Breast epithelium (tissue), 4 donors: ENCODE measurements at places on chromosomes 6 and 20. TPM values are rescaled to one million over a fixed set of nuclear protein-coding genes. Genes with fewer than 3 reads are reported as not detected.

The PNPLA1 gene
- total RNA-seq = not detected

The TMC2 gene
- total RNA-seq = 0.96 TPM

The CST4 gene
- total RNA-seq = not detected

The GDAP1L1 gene
- total RNA-seq = not detected

- DNase-seq = no peak
These were observed 280.5 kb downstream of the RNF144B start for GRCh38 chr6:18667612-18668011.

The SRSF3 gene
- total RNA-seq = 425 TPM

DNA sequence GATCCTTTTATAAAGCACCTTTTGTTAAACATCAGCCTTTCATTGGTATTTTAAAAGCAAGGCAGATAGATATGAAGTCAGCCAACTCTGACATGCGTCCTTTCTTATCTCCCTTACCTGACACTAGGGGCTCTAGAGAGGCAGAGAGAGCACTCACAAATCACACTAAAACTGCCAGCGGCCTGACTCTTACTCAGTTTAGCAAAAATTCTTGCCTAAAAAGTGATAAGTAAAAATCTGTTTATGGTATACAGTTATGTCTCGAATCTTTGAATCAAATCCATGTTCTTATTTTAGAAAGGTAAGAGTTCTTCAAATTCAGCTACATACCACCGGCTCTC lies 10.4 kb upstream of the TDRD6 start:
- no peak for DNase-seq

The FERMT1 gene
- total RNA-seq = 0.98 TPM

DNA sequence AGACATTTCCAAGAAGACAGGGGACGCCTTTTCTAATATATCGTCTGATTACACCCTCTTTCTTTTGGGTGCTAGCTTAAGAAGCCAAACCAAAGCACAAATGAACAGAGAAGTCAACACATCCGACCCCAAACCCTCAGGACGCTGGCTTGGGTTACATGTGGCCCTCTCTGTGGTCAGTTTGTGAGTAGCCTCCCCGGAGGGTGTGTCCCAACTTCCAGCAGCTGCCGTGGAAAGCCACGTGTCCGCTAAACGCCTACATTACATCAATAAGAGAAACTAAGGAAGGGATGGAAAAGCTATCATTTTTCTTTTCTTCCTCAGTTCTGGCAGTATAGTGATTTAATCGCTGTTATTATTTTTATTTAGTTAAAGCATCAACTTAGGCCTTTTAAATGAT lies 487 bp upstream of the BMP6 start:
- no peak for DNase-seq

The RAB22A gene
- total RNA-seq = 22.2 TPM

- DNase-seq = no peak
These were observed 217.3 kb upstream of the RREB1 start for GRCh38 chr6:6890400-6890858.

DNA sequence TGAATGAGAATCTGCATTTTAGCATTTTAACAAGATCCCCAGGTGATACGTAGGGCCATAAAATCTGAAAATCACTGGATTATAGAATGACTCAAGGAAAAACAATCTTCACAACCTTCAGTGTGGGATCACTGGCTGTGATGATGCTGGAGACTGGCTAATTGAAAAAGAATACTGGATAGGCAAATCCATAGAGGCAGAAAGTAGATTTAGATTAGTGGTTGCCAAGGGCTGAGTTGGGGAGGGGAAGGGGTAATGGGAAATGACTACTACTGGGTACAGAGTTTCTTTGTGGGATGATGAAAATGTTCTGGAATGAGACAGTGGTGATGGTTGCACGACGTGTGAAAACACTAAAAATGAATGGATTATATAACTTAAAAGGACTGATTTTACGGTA lies 84.1 kb downstream of the CDK19 start:
- DNase-seq = no peak

The HCK gene
- total RNA-seq = 27.4 TPM

The ECT2L gene
- 0.15 TPM for total RNA-seq

DNA sequence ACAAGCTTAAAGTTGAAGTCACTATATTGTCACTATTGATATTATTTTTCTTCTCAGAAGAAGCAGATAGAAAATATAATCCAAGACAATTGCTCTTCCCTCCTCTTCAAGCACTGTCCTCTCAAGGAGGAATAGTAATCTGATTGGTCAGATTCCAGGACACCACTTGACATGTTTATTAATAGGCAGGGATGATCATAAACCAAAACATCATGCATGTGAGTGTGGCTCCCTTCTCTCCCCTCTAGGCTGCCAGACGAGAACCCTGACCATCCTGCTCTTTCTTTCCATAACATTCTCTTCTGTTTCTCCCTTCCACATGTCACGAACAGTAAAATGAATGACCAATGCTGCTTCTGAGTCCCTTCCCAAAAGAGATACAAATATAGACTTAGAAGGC lies 7.5 kb downstream of the ATG5 start:
- DNase-seq = no peak

DNA sequence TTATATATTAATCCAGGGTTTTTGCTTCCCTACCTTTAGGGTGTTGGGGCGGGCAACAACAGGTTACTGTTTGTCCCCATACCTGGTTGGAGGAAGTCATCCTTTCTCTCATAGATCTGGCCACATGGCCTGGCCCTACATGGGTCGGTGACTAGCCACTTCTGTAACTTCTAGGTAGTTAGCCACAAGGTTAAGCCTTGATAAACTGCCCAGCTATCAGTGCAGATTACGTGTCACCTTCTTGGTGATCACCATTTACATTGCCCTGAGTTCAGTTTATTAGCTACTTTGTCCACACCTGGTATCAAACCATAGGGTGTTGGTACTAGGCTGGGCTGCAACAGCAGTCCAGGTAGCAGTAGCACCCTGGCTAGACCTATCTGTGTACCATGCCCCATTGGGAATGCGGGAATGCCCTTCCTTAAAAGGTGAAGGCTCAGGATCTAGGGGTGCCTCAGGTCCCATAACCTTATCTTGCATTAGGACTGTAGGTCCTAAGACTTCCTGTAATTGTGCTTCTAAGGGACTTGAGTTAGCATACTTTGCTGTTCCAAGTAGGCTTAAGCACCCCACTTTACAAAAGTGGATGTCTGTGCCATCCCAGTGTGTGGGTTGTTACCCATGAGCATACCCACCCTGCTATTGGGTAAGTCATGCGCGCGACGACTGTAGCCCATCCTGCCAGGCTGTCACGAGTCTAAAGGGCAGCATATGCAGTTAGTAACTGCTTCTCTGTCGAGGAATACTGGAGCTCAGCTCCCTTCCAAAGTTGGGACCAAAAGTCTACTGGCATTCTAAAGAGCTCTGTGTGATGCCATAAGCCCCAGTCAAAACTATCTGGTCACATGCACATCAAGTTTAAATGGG lies 5.2 kb downstream of the ZKSCAN3 start:
- no peak for DNase-seq

DNA sequence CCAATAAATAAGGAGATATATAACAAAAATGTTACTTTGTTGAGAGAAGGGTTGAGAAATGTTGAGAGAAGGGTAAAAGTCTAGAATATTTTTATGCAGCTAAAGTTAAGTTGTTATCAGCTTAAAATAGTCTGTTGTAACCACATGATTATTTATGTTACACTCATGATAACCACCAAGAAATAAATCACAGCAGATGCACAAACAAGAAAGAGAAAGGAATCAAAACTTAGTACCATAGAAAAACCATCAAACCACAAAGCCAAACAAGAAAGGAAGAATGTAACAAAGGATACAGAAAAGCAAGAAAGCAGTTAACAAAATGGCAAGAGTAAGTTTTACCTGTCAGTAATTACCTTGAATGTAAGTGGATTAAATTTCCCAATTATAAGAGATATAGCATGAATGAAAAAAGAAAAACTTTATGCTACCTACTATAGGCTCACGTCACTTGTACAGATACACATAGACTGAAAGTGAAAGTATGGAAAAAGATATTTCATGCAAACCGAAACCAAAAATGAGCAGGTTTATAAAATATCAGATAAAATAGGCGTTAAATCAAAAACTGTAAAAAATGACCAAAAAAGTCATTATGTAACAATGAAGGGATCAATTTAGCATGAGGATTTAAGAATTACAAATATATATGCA lies 93.6 kb downstream of the STXBP5 start:
- no peak for DNase-seq

- DNase-seq = no peak
These were observed 235.3 kb upstream of the CEP162 start for GRCh38 chr6:84462698-84463097.

The KCNS1 gene
- not detected for total RNA-seq

The CCN5 gene
- 39.0 TPM for total RNA-seq

- no peak for DNase-seq
These were observed 183.5 kb upstream of the PCSK2 start for GRCh38 chr20:17043323-17043722.

DNA sequence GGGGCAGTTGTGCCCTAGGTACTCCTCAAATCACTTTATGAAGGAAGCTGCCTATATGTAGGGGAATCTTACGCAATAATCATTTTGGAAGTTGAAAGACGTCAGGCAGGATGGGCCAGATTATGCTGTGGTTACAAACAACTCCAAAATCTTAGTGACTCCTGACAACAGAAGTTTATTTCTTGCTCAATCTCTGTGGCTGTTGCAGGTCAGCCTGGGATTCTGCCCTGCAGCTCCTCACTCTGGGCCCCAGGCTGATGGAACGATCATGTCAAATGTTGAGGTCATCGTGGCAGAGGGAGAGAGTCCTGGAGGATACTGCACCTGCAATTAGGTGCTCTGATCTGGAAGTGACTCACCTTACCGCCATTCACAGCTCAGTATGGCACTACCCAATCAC lies 88.4 kb downstream of the ZDHHC14 start:
- DNase-seq = no peak

DNA sequence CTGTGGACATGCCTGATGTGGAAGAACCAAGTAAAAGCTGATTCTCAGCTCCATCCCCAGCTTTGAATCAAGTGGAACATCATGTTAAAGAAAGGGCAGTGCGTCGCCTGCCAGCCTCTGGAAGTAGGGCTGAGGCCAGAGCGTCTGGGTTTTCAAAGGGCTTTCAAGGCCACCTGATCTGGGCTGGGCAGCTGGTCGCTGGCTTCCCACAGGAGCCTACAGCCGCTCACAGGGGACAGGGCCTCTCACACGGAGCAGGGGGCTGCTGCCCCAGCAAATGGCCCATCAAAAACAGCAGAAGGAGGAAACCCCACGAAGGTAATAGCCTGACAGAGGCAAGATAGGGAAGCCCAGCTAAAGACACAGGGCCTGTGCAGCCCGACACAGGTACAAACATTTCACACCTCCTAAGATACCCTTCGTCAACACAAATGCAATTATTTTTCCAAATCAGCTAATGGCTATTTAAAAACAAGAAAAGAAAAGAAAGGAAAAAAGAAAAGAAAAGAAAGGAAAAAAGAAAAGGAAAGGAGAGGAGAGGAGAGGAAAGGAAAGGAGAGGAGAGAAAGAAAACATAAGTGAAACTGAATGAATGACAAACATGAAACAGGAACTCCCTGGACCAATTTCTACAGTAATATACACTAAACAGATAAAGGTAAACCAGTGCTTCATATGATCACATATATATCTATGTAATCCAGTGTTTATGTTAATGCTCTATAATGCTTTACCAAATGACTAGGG lies 24.8 kb downstream of the RRBP1 start:
- no peak for DNase-seq

- DNase-seq = no peak
These were observed 10.0 kb upstream of the FAM210B start for GRCh38 chr20:56348746-56349145.

The APMAP gene
- total RNA-seq = 101 TPM

The HLA-DMB gene
- 16.4 TPM for total RNA-seq

DNA sequence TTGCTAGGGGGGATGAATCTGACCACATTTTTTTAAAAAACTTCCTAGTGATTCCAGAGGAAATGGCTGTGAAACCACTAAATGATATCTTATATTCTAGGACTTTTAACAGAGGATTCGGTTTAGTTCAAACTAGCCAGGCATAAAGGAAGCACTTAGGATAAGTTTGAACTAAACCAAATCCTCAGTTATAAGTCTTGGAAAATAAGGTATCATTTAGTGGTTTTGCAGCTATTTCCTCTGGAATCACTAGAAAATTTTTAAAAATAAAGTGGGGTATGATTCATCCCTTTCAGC lies 327.9 kb upstream of the QKI start:
- no peak for DNase-seq
